GM13977 (cell line): ENCODE measurements at places on chromosomes 5 and 9.

- DNase-seq, result no peak
Observed at GRCh38 chr5:165573445-165573844, 2068.0 kb downstream of the MAT2B start.

DNA sequence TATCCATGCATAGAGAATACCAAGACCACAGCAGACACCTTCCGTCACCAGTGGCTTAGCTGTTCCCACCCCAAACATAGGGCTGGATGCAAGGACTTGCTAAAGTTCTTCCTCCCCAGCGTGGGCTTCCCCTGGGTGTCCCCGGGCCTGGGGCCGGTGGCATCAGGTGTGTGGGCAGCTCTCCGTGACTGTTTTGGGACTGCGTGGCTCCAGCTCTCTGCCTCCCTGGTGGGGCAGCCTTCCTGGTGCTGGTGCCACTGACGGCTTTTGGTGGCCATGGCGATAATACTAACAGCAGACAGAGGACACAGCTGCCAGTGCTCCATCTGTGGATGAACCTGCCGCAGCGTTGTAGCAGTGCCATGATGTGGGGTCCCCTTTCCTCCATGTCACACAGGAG is 4.9 kb downstream of the CACFD1 start:
- no peak for DNase-seq

- no peak for DNase-seq
Observed at GRCh38 chr9:95775191-95775590, 100.3 kb upstream of the ERCC6L2 start.

DNA sequence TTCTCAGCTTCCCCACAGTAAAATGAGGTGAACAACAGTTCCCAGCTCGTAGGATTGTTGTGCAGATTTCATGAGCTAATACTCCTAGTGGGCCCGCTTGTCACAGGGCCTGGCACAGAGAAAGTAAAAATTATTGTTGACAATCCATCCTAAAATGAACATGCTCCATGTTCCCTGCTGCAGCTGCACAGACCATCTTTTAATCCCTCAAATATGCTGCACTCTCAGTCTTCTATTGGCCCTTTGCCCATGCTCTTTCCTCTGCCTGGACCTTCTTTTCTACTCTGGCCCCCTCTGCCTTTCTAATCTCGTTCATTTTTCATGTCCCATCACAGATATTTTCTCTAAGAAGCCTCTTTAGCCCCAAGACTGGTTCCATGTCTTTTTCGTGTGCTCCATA is 117.7 kb upstream of the NR3C1 start:
- DNase-seq, result no peak

DNA sequence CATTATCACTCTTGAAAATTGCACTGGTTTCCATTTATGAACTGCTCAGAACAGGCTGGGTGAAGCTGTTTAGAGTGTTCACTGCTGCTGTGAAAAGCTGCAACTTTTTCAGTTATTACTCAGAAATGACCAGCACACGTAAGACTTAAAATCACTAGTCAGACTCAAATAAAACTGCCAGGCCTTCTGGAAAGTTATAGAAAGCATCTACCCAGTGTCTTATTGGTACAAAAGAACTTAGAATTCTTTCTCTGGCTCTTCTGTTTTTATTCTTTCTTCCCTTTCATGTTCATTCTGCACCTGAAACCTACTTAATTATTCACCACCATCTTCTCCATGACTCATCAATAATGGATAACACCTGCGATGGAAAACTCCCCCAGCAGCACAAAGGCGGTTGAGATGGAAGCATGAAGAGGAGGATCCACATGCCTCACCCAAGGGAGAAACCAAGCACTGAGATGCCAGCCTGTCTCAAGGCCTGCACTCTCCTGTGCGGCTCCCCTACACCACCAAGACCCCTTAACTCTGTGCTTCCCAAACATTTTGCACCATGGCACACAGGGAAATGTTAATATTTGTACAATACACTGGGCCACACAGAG is 171.9 kb downstream of the ENTREP1 start:
- no peak for DNase-seq
